T-cell (primary cell): ENCODE measurements at places on chromosomes 6 and 20.

GRCh38 chr20:36647196-36648121 is 1.5 kb upstream of the SLA2 start:
- DNase-seq = no peak

DNA sequence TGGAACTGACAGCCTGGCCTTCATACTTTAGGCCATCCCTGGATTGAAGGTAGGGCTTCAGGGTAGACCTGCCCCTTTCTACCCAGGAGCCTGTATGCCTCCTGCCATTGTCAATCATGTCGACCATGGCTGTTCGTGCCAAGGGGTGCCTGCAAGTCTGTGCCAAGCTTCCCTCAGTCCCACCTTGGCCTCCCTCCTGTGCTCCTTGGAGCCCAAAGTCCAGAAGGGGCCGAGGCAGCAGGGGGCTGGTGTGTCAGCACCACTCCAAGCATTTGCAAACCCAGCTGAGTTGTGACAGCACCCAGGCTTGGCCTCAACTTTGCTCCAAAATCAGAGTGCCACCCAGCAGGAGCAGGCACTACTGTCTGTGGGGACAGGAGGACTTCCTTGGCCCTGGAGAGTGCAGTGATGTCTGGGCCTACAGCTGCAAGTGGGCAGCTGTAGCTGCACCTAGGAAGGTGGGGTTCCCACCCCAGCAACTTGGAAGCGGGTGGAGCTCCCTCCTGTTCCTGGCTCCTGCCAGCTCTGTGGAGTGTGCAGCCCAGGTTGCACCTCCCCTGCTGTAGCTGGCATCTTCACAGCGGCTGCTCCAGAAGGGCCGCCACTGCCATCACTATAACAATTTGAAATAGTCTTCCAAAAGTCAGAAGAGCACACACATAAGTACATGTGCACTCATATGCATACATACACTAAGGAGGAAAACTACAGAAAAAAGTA is 1719.3 kb downstream of the HACE1 start:
- no peak for DNase-seq

GRCh38 chr6:118656847-118657451 is 5.6 kb upstream of the CEP85L start:
- DNase-seq = no peak

DNA sequence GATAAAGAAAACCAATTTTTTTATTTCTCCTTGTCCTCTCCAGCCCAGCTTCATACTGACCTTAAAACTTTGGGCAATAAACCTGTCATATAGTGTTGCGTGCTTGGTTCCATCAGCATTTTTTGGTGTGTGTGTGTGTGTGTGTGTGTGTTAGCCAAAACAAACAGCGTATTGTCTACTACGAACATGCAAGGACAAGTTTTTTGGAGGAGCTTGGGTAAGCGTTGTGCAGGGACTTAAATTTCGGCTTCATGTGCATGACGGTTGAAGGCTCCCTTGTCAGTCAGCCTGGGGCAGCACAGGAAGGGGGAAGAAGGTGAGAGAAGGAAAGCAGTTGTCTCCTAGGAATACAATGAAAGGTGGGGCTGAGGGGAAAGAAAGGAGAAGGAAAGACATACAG is 62.0 kb upstream of the PAX1 start:
- DNase-seq = no peak

- DNase-seq = no peak
These were observed 176.5 kb downstream of the CENPW start for GRCh38 chr6:126516411-126516810.

DNA sequence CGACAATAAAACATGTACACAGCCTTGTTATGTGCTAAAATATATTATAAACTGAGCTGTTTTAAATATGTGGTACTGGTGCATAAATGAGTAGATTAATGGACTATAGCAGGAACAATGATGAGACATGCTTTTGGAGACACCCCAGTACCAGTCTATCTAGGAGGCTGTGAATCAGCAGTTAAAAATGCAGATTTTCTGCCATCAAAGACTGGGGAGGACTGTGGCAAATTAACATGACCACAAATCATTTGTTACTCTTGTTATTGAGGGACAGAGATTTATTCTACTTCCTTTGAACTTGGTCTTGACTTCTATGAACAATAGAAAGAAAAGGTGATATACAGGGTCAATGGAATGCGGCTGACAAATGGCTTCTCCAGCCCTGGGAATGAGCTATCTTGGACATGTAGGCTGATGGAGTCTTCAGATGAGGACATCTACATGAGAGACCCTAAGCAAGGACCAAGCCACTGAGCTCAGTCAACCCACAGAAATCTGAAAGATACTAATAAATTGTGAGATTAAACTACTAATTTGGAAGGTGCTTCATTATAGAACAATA is 551.7 kb upstream of the GJE1 start:
- DNase-seq = no peak

DNA sequence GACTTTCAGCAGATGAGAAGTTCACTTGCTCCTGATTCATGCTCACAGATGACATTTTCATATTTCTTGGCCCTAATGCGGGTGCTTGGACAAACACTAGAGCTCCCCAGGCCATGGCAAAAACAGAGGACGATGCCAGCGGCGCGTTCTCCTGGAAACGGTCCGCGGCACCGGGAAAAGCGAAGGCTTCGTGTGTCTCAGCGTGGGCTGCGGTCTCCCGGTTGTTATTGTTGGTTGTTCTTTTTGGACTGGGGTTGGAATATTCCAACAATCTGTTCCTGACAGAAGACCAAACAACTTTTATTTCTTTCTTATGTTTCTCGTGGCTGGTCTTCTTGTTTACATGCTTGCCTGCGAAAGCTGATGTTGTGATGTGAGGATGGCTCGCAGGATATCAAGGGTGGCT is 46.8 kb upstream of the NEDD9 start:
- no peak for DNase-seq

DNA sequence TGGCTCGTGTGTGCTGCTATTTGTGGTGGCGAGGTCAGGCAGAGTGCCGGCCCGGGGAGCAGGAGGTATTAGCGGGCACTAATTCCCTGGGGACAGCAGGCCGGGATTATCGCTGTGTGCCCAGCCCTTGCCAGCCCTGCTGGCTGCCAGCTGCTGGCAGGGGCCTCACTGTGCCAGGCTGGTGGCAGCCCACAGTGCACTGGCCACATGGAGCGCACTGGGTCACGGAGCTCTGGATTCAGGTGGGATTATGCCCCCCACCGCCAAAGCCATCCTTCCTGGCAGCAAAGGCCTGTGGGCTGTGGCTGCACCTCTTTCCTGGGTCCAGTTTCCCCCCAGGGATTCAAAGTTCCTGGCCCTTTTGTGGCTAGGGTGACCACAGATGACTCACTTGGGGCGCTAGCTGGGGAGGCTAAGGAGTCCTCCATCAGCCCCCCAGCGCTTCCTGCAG is 59.7 kb downstream of the YTHDF1 start:
- no peak for DNase-seq

DNA sequence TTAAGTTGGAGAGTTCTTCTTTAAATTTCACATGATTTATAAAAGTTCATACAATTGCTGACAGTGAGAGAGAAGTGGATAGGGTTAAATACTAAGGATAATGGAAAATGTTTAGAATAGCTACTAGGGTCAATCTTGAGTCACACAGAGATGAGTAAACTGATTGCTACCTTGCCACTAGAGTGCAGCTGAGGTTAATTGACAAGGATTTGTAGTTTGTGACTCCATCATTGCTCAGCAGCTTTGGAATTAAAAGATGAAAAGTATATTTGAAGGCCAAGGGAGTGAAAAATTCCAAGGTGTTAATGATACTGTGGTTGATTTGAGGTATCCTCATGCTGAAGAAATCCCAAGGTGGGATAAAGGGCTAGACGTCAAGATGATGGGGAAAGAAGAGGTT is 524.0 kb downstream of the UTRN start:
- no peak for DNase-seq
